Left colon (tissue), 2 donors: ENCODE measurements at places on chromosomes 7 and 10. TPM values are rescaled to one million over a fixed set of nuclear protein-coding genes. Genes with fewer than 3 reads are reported as not detected.

Gene ELFN1
- 0.25 TPM for total RNA-seq

Gene SLC26A3
- 2,382 TPM for total RNA-seq

Gene CRTAC1
- total RNA-seq, result 1.5 TPM

Gene HELLS
- total RNA-seq, result 22.8 TPM

DNA sequence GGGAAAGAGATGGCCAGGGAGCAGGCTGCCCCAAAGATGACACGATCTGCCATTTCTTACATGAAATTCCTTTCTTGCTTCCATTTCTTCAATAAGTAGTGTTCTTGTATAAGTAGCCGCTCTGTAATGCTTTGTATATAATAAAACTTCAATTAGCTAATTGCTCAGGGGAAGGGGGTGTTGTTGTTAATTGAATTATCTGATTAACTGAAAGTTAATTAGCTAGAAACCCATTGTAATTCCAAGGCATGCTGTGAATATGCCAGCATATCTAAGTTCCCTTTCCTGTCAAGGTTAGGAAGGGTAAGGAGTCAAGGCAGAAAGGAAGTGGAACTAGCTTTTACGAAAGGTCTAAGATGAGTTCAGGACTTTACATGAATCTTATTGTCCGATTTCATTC lies 765.9 kb downstream of the TYW1 start:
- no peak for DNase-seq

DNA sequence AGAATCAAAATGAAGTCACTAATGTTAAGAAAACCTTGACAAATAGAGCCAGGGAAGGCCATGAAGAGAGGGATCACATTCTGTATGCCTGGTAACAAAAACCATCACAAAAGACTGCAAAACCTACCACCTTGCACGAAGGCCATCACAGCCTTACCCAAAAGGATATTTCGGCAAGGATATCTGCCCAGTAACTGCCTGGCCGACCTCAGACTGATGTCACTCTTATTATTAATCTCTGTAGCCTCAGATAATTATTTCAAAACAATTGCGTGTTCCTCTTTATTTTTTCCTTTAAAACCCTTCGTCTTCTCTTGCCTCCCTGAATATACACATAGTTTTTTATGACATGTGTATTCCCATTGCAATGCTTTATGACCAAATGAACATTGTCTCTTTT lies 52.5 kb downstream of the CDC14C start:
- no peak for DNase-seq

- no peak for DNase-seq
Observed at GRCh38 chr7:130278860-130279259, 12.2 kb downstream of the CPA2 start.

GRCh38 chr7:137890449-137890921 lies 43.7 kb upstream of the DGKI start:
- DNase-seq, result no peak
